ENCODE measurements at places on chromosomes 11 and 22.

- peak; percentile 1 for DNase-seq
These were observed 47.2 kb downstream of the GALNT18 start for GRCh38 chr11:11574373-11575287.

DNA sequence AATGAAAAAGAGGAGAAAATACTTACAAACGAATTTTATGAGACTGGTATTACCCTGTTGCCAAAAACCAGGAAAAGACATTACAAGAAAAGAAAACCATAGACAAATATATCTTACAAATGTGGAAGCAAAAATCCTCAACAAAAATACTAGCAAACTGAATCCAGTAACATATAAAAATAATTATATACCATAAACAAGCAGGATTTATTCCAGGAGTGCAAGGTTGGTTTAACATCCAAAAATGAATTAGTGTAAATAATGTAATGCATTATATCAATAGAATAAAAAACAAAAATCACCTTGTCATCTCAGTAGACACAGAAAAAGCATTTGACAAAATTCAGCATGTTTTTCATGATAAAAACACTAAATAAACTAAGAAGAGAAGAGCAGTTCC, 7.3 kb downstream of the NF2 start:
- no peak for DNase-seq

DNA sequence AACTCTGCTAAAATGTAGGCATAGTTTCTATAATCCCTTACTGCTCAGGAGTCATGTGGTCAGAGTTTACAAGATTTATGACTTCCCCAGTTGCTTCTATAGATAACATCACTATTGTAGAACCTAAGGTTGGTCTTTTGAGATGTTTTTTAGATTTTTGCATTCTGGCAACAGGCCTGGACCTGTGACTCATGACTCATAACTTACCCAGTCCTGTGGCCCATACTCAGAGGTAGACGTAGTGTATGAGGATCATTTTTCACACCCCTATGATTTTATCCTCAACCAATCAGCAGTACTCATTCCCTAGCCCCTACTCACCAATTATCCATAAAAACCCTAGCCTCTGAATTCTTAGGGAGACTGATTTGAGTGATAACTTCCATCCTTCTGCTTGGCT, 384.4 kb upstream of the DDI1 start:
- DNase-seq = no peak

GRCh38 chr11:34339149-34340064, 18.4 kb downstream of the ABTB2 start:
- DNase-seq = no peak

DNA sequence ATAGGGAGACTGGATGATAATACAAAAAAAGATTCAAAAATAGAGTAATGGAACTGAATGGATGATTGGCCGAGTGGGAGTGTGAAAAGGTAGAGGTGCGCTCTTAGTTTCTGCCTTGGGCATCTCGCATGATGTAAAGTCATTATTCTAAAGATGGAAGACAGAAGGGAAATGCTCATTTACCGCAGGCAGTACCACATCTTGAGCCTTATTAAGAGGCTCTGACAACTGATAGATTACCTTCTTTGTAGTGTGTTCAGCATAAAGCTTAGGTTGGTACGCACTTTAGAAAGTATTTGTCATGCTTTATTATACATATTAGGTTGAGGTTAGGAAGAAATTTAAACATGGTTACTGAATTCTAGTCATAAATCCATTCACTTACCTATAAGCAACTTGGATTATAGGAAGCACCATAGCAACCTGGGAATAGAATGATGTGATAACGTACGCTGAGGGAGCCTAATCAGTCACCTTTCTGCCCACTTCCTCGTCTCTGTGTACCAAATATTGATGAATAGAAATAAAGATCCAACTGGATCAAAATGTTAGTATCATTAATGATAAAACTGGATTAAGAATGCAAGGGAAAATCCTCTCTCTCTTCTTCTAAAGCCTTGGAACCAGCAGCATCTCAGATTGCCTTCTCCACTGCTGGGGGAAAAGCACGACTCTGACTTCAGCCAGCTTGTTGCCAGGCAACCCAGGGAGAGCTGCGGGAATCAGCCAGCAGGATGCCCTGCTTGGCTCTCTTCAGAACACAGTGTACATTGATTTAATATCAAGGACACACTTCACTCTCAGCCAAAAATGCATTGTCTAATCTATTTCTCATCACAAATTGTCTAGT, 29.0 kb upstream of the VWA5A start:
- no peak for DNase-seq

DNA sequence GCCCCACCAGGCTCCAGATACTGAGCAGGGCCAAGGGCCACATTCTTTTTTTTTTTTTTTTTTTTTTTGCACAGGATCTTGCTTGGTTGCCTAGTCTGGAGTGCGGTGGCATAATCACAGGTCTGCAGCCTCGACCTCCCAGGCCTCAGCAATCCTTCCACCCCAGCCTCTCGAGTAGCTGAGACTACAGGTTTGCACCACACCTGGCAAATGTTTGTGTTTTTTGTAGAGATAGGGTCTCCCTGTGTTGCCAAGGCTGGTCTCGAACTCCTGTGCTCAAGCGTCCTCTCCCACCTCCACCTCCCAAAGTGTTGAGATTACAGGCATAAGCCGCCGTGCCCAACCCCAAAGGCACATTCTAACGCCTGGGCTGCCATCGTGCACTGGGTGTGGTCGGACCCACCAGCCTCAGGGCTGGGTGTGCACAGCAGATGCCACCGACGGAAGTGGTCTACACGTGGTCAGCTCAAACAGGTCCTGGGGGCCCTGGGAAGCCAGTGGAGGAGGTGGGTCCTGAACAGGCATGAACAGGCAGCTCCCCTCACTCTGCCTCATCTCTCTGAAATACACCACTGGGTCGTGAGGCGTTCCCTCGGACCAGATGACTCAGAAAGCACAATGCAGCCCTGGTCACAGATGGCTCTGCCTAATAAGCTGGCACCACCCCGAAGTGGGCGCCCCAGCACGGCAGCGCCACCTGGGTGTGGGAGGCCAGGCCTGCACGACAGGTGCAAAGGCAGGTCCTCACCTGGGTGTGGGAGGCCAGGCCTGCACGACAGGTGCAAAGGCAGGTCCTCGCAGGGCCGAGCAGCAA, 5.1 kb upstream of the B4GALNT4 start:
- DNase-seq = no peak

Data from femur (tissue), 1 donor.